ENCODE measurements at places on chromosomes 7 and 10. TPM values are rescaled to one million over a fixed set of nuclear protein-coding genes. Genes with fewer than 3 reads are reported as not detected.

DNA sequence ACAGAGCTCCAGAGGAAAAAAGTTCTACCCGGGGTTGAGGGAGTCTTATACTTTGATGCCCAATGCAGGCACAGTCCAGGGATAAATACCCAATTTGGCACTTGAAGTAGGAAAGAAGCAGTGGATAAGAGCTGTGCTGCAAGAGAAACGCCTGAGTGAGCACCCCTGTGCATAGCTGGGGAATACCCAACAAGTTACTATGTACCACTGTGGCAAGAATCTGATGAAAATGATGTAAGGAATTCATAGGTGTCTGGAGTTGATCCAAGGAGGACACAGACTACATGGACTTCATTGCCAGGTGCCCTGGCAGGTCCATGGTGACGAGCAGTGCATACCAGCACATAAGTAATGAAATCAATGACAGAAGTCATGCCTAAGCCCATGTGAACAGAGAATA, 183.7 kb upstream of the FEZF1 start:
- DNase-seq = no peak

GRCh38 chr7:133650487-133651300, 397.8 kb downstream of the EXOC4 start:
- DNase-seq = no peak

DNA sequence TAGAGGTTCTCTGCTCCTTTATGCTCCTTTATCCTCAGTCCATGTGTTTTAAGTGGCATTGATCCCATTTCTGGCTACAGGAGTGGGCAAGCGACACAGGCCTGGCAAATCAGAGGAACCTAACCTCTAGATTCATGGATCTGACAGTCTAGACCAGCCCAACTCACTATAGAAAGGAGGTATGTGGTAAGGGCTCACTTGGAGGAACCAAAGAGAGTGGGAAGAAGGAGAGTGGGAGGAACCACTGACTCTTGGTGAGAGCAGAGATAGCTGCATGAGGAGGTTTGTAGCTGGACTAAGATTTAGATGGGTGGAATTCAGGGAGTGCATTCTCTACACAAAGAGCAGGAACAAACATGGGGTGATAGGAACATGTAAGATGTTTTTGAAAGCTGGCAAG, 11.6 kb upstream of the FRAT1 start:
- DNase-seq = no peak

DNA sequence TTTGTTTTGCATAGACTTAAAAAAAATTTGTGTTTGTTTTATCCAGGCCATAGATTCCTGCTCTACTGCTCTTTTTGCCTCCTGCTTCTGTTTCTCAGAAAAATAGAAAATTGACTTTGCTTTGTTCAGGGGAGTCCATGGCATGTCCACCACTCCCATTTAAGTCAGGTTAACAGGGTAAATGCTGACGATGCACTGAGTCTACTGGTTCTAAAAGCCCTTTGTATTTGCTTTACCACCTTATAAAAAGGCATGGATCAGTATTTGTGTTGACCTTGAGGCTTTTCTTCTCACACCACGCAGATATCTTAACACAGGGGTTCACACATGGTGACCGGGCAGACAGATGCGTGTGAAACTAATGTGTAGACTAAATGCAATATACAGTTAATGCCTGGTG, 139.5 kb upstream of the RHEB start:
- DNase-seq = no peak

GRCh38 chr10:131311661-131312477, at the start of gene TCERG1L:
Gene TCERG1L, minus strand, starts transcription at chr10:131311721. Its CDS starts 86 bp downstream, at chr10:131311635.
- DNase-seq = no peak

DNA sequence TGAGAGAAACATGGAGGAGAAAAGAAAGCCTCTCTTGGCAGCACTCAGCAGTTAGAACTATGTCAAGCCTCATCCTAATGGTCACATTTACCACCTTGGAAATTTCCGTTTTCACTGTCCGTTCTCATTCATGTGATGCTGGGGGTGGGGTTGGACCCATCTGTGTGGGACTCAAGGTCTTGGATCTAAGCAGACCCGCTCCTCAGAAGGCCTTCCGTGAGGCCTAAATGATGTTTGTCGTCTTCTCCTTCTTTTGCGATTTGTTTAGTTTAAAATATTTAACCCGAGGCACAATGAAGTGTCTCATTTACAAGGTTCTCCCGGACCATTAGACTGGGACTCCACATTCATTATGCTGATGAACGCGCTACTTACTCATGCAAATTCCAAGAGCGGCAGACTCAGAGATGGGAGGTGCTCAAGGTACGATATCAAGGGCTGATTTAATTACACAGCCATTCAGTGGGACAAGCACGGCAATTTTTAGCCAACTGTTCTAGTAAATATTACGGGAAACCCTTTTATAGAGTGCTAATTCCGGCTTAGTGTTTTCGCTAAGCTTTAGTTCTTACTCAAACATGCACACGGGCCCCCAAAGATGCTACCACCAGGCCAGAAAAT, 109.1 kb upstream of the EFCAB10 start:
- no peak for DNase-seq

GRCh38 chr7:45106-46090, 147.0 kb upstream of the FAM20C start:
- DNase-seq = peak; percentile 82

- no peak for DNase-seq
Observed at GRCh38 chr7:41977151-41977651, 259.8 kb downstream of the GLI3 start.

- peak; percentile 82 for DNase-seq
Observed at GRCh38 chr7:72336382-72336631, 75.8 kb downstream of the CALN1 start.

GRCh38 chr10:24685958-24686540, 37.6 kb downstream of the ARHGAP21 start:
- no peak for DNase-seq

GRCh38 chr10:37703114-37703513, 154.3 kb downstream of the ZNF248 start:
- DNase-seq = no peak

DNA sequence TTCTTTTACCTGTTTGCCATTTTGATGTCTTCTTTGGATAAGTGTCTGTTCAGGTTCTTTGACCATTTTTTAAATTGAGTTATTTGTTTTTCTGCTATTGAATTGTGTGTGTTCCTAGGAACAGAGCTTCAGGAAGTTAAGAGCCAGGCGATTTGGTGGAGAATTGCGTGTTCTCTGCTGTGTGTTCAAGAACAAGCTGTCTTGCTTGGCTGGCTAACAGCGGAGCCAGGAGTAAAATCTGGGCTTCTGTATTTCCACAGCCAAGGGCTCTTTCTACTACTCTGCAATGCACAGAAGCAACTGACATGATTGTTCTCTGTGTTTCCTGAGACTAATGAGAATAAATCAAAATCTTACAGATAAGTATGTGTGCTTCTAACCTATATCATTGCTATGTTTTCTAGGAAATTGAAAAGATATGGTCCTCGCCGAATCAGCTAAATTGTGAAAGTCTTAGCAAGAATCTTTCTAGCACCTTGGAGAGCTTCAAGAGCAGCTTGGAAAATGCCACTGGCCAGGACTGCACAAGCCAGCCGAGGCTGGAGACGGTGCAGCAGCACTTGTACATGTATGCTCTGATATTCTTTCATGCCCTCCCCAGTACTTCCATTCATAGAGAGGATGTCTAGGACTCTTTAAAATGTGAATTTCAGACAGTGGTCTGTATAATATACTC, 124.2 kb downstream of the ABCA13 start:
- DNase-seq = no peak

- no peak for DNase-seq
Observed at GRCh38 chr10:68697106-68697505, 23.9 kb upstream of the CCAR1 start.

Gene DNAJC30
- 13.8 TPM for total RNA-seq

Gene NAT16
- not detected for total RNA-seq
